ENCODE measurements at places on chromosomes 13 and 19. TPM values are rescaled to one million over a fixed set of nuclear protein-coding genes. Genes with fewer than 3 reads are reported as not detected.

The SIPA1L3 gene
- total RNA-seq, result 40.1 TPM

DNA sequence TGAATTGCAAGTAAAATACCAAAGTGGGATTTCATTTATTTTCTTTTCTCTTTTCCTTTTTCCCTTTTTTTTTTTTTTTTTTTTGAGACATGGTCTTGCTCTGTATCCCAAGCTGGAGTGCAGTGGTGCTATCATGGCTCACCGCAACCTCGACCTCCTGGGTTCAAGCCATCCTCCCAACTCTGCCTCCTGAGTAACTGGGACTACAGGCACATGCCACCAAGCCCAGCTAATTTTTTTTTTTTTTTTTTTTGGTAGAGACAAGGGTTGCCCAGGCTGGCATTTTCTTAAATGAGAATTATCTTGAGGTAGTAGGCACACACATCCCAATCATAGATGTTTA, 68.5 kb upstream of the GPR183 start:
- H3K27ac ChIP-seq, result no peak overlapping the region
- H3K27me3 ChIP-seq, result no peaks in the 10 kb centered on the region
- DNase-seq, result no peak
- H3K36me3 ChIP-seq, result peaks cover 12% of the 10 kb centered on the region
- no peak overlapping the region for H3K4me3 ChIP-seq
- peaks cover 18% of the 10 kb centered on the region for H3K4me1 ChIP-seq

GRCh38 chr19:8630796-8631424, 477 bp downstream of the NFILZ start:
- no peaks in the 10 kb centered on the region for H3K27me3 ChIP-seq
- H3K27ac ChIP-seq, result no peak overlapping the region
- no peak overlapping the region for H3K4me3 ChIP-seq
- H3K36me3 ChIP-seq, result no peaks in the 10 kb centered on the region
- H3K4me1 ChIP-seq, result no peaks in the 10 kb centered on the region

DNA sequence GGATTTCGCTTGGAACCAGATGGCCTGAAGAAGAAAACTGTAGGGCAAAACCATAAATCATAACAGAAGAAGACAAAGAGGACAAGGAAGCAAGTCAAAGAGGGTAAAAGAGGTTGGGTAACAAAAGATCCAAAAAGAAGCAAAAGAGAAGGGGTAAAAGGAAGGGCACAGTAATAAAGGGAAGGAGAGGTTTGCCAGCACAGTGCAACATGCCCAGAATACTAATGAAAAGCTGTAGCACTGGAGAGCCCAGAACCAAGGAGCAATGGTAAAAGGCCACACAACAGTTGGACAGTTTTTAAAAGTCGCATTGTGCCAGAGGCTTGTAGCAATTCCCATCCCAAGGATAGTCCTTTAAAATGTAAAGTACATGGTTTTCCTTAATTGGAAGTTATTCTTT, 506.6 kb downstream of the PCDH9 start:
- H3K27ac ChIP-seq, result no peak overlapping the region
- no peaks in the 10 kb centered on the region for H3K4me1 ChIP-seq
- no peak for DNase-seq
- no peaks in the 10 kb centered on the region for H3K36me3 ChIP-seq

DNA sequence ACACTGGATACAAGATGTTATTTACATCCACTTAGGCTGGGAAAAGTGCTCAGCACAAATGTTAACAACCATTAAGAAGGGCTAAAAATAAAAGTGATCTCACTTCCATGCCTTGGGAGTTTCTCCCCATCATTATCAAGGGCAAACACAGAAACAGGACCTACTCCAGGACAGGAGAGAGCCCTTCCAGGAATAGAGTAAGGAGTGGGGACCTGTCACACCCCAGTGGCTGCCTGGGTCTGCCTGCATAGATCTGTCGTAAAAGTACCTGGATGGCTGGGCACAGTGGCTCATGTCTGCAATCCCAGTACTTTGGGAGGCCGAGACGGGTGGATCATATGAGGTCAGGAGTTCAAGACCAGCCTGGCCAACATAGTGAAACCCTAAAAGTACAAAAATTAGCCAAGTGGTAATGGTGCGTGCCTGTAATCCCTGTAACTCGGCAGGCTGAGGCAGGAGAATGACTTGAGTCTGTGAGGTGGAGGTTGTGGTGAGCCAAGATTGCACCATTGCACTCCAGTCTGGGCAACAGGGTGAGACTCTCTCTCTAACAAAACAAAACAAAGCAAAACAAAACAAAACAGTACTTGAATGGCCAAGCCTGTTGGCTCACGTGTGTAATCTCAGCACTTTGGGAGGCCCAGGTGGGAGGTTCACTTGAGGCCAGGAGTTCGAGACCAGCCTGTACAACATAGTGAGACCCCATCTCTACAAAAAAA, 5.6 kb downstream of the ATP8A2 start:
- H3K36me3 ChIP-seq, result no peaks in the 10 kb centered on the region
- no peak for DNase-seq
- H3K4me3 ChIP-seq, result no peak overlapping the region
- no peaks in the 10 kb centered on the region for H3K4me1 ChIP-seq

The ZNF223 gene
- 4.3 TPM for total RNA-seq

- H3K27me3 ChIP-seq, result no peaks in the 10 kb centered on the region
- no peaks in the 10 kb centered on the region for H3K36me3 ChIP-seq
Observed at GRCh38 chr13:50685491-50685890, 158.0 kb downstream of the DLEU7 start.

The MYADM gene
- 116 TPM for total RNA-seq

The RAB11B gene
- 106 TPM for total RNA-seq

DNA sequence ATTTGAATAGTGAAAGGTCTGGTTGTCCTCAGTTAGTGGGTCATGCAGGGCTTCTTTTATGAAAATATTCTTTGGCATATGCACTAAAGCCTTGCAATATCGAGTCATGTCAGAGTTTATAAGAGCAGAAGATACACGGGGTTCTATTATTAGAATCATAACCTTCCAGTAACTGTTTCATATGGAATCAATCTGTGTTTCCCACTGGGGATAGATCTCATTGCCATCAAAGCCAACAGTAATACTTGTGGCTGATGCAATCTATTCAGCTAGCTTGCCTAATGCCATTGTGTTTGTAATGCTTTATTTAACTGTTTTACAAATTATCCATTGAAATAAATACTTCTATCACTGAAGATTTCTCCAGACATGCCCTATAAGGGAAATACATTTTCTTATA, 746.9 kb upstream of the PCDH9 start:
- H3K27me3 ChIP-seq, result no peaks in the 10 kb centered on the region
- no peak overlapping the region for H3K4me3 ChIP-seq
- H3K36me3 ChIP-seq, result no peaks in the 10 kb centered on the region
- H3K27ac ChIP-seq, result no peak overlapping the region

Measured in H9 (cell line).